ENCODE measurements at places on chromosomes 1 and 21.

DNA sequence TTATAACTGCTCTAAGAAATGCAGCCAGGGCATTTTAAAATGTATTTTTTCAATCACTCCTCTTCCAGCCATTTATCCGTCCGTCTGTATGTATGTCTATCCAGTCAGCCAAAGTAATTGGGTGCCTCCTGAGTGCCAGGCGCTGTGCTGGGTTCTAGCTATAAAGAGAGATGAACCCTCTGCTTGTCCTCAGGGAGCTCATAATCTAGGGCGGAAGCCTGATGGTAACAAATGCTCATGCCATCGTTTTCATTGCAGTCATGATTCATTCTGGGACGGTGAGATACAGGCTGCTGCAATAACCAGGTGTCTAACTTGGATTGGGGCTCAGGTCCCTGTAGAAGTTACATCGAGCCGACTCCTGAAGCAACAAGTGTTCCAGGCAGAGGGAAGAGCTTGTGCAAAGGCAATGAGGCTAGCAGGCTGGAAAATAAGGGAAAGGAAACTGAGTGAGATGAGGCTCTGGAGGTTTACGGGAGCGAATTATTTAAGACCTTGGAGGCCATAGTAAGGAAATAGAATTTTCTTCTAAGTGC, 11.6 kb downstream of the IFI6 start:
- DNase-seq: no peak

DNA sequence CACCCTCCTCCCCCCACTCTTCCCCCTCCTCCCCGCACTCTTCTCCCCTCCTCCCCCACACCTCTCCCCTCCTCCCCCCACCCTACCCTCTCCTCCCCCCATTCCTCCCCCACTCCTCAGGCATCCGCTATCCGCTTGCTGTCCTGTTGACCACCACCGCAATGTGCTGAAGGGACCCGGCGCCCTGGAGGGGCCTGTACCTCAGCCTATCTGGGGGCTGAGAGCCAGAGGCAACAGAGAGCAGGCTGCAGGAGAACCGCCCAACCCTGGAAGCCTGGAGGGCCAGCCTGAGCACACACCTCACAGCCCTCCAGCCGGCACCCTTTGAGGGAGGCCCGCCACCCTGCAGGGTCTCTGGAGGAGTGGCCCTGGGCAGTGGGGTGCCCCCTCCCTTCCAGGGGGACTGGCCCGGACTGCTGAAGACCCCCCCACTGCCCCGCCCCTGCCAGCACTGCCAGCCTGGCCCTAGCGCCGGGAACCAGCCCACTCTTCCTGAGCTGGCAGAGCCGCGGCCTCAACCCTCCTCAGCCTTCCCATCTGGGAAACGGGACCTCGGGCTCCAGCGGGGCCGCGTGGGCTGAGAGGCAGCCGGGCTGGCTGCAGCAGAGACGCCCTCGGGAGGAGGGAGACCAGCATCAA, 1.2 kb downstream of the C1QTNF12 start:
- no peak for DNase-seq

GRCh38 chr1:233379869-233380438, 52.4 kb downstream of the MAP3K21 start:
- DNase-seq: no peak

GRCh38 chr1:243851257-243851756, 1.3 kb upstream of the AKT3 start:
- DNase-seq: no peak

- DNase-seq: no peak
Observed at GRCh38 chr1:60171801-60172200, 98.2 kb upstream of the C1orf87 start.

DNA sequence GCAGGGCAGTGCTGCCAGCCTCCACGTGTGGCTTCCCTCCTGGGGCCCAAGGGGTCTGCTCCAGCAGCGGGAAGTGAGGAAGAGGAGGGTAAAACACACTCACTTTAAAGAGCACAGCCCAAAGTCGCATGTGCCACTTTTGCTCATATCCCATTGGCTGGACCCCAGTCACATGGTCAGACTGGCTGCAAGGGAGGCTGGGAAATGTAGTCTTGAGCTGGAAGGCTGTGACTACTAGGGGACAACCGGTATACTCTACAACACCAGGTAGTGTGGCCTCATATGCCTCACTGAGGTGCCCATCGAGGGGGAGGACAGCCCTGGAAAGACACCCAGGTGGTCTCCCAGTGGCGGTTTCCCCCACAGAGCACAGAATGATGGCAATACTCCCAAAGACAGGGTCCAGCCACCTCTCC, 45.2 kb downstream of the CAMK2N1 start:
- peak; percentile 42 for DNase-seq

DNA sequence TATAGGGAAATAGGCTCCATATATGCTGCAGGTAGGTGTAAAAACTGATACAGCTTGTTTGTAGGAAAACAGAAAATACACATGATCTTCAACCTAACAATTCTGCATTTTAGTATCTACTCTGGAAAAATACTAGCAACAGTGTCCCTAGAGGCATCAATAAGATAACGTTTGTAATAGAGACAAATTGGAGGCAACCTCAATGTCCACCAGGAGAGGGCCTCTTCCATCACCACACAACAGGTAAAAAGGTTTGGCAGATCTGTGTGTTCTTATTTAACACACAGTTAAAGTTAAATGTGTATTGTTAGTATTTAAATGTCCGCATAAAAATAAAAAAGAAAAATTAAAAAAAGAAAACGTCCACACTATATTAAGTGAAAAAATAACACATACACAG, 5.4 kb downstream of the EIF2D start:
- no peak for DNase-seq

DNA sequence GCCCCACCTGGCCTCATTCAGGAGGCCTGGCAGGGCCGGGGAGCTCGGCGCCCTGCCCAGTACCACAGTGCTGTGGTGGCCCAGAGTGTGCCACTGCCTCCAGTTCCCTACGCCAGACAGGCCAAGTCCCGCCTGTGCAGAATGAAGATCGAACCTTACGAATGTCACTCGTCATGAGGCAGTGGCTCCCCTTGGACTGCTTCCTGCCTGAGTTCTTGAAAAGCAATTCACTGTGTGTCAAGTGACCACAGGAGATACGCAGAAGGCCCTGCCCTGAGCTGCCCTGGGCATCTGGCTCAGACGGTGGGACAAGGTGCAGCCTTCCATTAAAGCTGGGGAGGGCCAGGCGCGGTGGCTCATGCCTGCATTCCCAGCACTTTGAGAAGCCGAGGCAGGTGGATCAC, 49.6 kb upstream of the LRP8 start:
- no peak for DNase-seq

DNA sequence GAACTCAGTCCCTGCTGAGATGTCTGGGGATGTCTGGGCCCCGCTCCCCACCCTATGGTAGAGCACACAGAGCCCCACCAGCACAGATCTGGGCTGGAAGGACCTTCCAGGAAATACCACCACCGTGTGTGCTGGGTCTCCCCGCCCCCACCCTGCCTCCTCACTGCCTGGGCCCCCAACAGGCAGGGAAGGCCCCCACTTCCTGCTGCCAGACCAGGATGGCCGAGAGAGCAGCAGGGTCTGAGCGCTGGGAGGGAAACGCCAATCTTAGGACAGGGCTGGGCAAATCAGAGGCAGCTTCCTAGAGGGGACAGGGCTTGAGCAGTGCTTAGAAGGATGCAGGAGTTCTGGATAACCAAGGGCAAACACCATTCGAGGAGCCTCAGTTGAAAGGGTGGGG, 11.9 kb downstream of the ADGRB2 start:
- no peak for DNase-seq

DNA sequence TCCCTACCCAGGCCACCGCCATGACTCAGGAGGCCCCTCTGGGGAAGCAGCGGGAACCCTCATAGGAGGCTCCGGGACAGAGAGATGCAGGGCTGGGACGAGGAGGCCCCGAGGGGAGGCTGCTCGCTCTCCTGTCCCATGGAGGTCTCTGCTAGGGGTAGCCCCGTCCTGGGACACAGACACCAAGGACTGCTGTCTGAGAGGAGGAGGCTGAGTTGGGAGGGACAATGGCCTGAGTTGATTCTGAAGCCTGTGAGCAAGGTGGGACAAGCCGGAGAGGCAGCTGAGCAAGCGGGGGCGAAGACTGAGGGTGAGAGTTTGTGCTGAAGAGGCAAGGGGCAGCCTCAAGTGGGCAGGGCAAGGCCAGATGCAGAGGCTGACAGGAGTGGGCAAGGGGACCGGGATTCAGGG, 17.4 kb downstream of the SLC27A3 start:
- DNase-seq: no peak

DNA sequence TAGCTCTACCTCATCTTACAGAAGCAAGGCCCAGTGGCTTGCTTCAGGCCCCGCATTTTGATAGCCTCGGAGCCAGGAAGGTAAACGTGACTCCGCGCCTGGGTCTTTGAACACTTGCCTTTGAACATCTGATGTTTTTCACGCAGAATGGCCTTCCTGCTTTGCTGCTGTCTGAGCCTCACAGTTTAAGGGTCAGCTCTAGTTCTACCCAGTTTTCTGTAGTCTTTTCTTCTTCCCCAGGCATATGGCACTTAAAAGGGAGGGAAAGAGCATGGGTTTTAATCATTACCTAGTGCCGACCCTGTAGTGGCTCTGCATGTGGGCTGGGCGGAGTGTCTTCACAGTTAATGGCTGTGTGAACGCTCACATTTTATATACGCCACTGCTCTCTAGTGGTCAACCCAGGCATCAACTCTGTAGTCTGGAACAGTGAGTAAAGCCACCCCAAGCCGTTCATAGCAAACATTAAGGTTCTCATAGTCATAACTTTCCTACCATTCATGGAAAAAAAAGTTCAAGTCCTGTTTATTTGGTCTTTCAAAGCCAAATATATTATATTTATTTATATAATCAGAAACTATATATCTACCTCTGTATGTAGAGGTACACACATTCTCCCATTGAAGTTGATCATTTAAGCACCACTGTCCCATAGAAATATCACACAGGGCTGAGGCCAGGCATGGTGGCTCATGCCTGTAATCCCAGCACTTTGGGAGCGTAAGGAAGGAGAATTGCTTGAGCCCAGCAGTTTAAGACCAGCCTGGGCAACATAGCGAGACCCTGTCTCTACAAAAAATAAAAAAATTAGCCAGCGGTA, 78.1 kb downstream of the IER5 start:
- peak; percentile 68 for DNase-seq

GRCh38 chr1:63848733-63849132, 74.9 kb downstream of the ROR1 start:
- no peak for DNase-seq

GRCh38 chr1:23743287-23744152, at the start of gene ELOA:
TSS of gene ELOA (plus strand) at chr1:23743471. CDS start at chr1:23743504, 33 bp downstream.
- DNase-seq: peak; percentile 58

DNA sequence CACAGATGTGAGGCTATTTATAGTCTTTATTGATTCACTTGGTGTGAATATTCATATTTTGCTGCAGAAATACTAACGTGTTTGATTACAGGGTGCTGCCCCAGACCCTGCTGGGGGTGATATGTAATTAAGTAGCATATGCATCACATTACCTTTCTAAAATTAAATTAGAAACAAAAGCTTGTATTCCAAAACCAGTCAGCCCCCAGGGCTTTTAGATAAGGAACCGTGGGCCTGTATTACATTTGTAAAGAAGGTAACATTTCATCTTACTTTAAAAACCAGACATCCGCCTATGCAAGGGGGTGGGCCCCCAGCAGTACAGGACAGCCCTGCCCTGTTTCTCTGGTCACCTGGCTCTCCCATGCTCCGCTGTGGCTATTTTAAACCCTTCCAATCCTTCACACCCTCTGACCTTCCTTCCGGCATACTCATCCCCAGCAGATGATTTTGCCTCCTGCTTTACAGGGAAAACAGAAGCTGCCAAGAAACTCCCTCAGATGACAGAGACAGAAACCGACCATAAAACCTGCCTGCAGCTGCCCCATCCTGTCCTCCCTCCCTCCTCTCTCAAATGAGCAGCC, 22.0 kb upstream of the KCNC4 start:
- DNase-seq: no peak

DNA sequence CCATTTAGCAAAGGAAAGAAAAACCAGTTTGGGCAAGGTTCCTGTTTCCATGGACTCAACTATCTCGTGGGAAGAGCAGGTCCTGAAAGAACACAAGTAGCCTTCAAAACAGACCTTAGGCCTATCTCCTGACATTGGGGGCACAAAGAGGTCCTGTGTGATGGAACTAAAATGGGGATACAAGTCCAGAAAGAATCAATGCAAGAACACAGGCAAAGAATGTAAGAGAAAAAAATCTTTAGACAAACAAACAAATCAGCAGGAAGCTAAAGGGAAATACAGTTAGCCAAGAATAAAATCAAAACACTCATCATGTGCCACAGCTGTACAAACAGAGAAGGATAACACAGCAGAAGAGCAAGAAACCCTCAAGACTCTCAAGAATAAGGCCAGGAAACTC, 28.2 kb downstream of the SLC30A10 start:
- DNase-seq: no peak

DNA sequence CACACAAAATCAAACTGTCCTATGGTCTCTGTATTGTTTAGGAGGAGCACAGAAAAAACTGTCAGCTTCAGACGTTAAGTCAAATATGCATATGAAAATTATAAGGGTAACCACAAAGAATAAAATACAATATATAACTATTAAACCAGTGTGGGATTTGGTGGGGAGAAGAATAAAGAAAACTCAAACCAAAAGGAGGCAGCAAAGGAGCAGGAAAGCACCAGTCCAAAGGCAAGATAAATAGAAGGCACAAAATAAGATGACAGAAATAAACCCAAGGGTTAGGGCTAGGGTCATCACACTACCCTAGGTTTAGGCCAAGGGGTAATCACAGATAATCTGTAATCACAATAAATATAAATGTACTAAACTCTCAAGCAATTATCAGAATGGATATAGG, 32.8 kb downstream of the DLGAP3 start:
- DNase-seq: no peak

GRCh38 chr1:212607913-212608391, 609 bp upstream of the ATF3 start:
- peak; percentile 30 for DNase-seq

Measured in neural crest cell (in vitro differentiated cells).